Hematopoietic multipotent progenitor cell treated with erythropoietin and hydrocortisone succinate and interleukin-3 and kit ligand, for 17 days (in vitro differentiated cells): ENCODE measurements at places on chromosomes 5 and 9.

DNA sequence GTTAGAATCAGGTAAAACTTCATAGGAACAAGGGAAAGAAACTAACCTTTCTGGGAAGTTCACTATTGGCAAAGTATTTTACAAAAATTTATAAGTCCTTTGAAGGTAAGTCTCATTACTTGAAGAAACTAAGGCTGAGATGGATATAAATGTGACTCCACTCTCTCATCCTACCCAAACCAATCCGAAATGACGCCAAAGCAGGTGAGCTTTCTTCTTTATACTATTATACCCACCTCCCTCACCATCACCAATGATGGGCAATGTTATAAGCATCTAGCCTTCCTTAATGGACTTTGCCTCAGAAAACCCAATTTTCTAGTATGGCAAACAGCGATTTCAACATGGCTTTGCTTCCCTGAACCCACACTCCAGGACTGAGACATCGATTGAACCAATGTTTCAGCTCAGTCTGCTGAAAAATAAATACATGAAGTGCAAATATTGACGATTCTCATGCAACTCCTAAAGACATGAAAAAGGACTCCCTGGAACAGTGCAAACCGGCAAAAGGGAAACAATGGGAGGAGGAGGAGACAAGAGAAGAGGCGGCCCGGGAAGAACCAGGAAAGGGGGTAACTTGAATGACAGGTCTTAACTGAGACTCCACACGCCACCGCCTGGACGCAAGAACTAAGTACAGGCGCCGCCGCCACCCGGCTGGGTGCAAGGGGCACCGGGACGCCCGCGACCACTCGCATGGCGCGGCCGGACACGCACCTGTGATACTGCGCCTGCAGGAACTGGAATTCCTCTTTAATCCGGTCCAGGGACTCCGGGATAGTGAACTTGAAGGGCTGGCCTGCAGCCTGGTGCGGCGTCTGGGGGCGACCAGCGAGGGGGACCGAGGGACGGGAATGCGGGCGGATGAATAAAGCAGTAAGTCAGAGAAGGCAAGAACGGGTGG lies 2.5 kb downstream of the TLE1 start:
- DNase-seq = no peak

- DNase-seq = no peak
Measured at GRCh38 chr9:121709798-121710197, 58.4 kb downstream of the DAB2IP start.

DNA sequence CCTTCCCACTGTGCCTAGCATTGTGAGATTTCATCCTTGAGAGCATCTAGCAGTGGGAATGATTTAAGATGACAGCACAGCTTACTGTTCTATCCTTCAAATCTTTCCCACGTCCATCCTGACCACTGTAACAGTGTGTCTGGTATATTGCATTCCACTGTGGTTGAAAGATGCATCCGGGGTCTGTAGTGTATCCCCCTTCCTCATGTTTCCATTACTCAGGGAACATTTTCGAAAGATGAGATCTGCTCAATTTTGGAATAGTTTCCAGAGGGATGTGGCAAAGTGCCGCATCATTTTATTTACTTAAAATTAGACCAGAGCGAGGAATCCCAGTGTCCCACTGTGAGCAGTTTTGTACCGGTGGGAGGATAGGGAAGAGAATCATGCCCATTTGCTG lies 407.1 kb upstream of the PAPPA start:
- DNase-seq = no peak

DNA sequence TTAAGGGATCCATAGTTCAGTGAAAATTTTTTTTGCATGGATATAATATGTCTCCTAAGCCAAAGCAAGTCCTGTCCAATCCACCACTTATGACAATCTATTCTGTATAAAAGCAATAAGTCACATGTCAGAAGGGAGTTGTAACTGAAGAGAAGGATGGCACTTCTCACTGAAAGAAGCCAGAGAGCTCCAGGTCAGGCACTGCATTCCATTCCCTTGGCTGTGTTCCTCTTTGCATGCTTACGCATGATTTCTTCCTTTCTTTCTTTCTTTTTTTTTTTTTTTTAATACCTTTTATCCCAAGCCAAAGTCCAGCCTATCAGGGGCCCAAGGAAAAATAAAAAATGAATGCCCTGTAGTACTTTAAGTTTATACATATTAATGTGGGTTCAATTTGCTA lies 39.8 kb downstream of the MAMDC2 start:
- DNase-seq = no peak

GRCh38 chr5:151498395-151499155 lies 51.2 kb downstream of the SLC36A1 start:
- DNase-seq = no peak

- DNase-seq = no peak
Measured at GRCh38 chr9:86795047-86795442, 152.3 kb downstream of the GAS1 start.

DNA sequence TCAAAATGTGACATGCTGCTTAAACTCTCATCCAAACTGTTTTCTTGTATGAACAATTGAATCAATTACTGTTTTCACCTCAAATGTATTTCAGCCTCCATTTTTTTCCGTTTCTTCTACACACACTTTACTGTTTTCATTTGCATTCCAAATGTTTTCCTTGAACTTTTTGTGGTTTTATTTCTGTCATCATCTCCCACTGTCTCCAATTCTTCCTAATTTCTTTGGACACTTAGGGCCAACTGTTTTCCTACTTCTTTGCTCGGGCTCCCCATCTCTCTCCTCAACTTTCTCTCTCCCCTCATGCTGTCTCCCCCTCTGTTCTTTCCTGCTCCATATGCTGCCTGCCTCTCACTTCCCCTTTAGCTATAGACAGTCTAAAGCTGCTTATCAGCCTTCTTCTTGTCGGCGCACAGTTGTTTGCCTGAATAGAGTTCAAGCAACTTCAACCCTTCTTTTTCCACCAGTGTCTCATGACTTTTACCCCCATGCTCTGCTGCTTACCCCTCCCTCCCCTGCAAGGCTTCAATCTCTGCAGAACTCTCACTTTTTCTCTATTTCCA lies 443.4 kb downstream of the DTWD2 start:
- DNase-seq = no peak

DNA sequence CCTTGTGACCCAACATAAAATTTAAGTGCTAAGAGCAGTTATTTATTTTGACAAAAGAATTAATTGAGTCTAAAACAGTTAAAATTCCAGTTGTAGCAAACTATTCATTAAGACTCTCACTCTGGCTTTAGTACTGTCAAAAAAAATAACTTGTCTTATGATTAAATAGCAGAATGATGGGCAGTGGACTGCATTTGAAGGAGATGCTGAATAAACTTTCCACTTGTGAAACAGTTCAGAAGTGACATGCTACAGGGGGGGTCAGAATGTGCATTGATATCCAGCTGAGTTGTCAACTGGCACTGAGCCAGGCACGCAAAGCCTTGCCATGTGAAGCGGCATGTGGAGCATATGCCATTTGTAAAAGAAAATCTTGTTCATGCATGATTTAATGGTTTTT lies 76.0 kb downstream of the FCHO2 start:
- DNase-seq = peak; percentile 34

GRCh38 chr5:119651486-119651885 lies 22.1 kb downstream of the FAM170A start:
- DNase-seq = no peak

GRCh38 chr5:22850981-22851380 lies 2.2 kb downstream of the CDH12 start:
- no peak for DNase-seq

DNA sequence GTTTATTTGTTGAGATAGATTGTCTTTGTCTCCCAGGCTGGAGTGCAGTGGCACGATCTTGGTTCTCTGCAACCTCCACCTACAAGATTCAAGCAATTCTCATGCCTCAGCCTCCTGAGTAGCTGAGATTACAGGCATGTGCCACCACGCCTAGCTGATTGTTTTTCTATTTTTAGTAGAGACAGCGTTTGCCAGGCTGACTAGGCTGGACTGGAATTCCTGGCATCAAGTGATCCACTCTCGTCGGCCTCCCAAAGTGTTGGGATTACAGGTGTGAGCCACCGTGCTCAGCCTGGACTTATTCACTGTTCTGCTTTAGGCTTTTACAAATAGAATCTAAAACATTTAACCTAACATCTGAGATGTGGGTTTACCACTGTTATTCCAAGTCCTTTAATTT lies 91.3 kb downstream of the COMMD10 start:
- DNase-seq = no peak

GRCh38 chr9:136327304-136327974 lies at the start of gene GPSM1:
Gene GPSM1 (plus strand): TSS chr9:136327539. CDS start chr9:136327696, 157 bp downstream.
- no peak for DNase-seq

DNA sequence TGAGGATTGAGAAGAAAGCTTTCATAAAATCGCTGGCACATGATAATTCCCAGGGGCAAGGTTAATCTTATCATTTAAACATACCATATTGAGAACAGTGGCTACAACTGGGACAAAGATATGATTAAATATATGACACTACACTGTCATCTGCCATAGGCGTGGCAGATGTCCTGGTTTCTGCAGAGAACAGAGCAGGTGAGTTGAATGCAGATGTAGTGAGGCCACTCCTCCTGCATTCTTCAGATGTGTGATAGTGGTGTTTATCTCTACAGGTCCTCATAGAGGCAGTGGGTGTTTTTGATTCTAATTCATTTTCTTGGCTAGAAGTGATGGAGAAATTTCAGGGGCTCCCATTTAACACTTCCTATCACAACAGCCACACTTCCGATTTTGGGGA lies 237.0 kb upstream of the CDH9 start:
- DNase-seq = no peak

DNA sequence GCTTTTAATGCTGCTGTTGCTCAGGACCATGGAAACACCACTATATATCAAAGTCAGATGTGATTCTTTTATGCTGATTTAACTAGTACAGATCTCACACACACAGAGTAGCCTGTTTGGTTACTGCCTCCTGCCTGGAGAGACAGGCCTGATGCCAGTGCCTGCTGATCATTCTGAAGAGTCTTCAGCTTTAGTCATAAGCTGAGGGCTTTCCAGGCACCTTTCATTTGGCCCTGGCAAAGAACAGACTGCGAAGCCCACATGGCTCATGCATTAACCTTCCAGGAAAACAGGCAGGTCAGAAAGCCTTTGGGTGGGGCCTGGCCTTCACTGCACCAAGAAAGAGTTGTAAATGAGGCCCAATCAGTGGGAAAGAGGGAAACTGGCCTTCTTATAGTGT lies 144.7 kb downstream of the SAXO1 start:
- no peak for DNase-seq

- DNase-seq = no peak
Measured at GRCh38 chr5:16930496-16930895, 5.6 kb downstream of the MYO10 start.

- no peak for DNase-seq
Measured at GRCh38 chr9:14326264-14326826, 12.4 kb upstream of the NFIB start.

DNA sequence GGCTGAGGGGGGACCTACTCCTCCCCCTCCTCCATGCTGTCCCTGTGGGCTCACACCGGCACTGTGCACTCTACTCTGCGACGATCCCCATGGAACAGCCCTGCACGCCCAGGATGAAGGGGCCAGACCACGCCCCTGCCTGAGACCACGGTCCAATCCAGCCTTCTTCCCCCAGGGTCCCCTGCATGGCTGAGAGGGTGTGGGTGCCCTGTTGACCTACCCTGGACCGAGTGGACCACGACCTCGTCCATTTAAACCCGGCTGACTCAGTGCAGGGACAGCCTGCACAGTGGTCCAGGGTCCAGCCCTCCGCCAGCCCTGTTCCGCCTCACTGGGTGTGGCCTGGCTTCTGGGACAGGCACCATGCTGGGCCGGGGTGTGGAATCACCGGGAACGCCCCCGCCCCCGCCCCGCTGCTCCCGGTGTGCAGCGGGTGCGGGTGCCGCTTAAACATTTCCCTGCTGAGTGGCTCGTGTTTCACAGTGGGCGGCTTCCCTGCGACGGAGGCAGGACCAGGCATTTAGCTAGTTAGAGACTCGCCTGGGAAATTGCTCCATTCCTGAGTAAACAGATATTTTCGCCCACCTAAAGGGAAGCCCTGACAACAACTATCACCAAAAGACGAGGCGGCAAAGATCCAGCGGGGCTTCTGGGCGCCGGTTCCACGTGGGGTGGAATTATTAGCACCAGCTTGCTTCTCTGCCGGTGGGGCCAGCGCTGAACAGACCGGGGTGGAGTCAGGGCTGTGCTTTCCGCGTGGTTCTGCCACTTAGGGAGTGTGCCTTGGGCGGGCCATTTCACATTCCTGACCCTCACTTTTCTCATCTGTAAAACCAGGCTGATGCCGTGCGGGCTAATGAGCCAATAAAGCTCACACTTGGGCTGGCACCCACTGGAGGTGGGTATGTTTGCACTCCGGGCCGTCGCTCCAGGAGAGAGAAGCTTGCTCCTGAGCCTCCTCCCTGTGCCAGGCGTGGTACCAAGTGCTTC lies 22.6 kb downstream of the DBH start:
- DNase-seq = no peak

- DNase-seq = no peak
Measured at GRCh38 chr5:80468131-80468530, 19.8 kb upstream of the FAM151B start.

- DNase-seq = peak; percentile 64
Measured at GRCh38 chr5:218457-219291, 554 bp downstream of the SDHA start.

DNA sequence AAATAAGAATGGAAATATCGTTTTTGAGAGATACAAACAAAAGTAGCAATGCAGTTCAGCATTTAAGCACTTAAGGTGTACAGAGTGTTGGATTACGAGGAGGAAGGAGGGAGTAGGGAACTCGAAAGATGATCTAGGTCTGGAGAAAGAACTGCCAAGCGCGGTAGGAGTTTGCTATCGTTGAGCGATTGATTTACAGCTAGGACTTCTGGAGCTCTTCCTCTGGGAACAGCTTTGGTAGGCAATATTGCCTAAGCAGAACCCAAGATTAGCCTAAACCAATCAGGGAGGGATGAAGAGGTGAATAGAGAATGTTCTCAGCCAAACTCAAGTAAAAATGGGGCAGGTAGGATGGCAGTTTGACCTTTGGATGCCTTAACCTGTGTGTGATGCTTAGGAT lies 965 bp downstream of the CLTA start:
- peak; percentile 26 for DNase-seq

GRCh38 chr5:61330845-61331406 lies 1.1 kb upstream of the ZSWIM6 start:
- peak; percentile 47 for DNase-seq

DNA sequence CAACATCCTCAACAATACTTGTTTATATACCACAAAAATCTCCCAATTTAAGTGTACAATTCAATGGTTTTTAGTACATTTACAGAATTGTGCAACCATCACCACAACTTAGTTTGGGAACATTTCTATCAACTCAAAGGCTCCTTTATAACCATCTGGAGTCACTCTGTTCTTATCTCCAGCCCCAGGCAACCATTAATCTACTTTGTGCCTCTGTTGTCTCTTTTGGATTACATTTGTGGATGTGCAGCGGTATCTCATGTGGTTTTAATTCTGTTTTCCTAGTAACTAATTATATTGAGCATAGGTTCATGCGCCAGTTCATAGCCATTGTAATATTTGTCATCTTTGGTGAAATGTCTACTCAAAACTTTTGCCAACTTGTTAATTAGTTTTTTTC lies 14.4 kb downstream of the ADAMTS19 start:
- no peak for DNase-seq
